ENCODE measurements at places on chromosomes 6 and 20.

DNA sequence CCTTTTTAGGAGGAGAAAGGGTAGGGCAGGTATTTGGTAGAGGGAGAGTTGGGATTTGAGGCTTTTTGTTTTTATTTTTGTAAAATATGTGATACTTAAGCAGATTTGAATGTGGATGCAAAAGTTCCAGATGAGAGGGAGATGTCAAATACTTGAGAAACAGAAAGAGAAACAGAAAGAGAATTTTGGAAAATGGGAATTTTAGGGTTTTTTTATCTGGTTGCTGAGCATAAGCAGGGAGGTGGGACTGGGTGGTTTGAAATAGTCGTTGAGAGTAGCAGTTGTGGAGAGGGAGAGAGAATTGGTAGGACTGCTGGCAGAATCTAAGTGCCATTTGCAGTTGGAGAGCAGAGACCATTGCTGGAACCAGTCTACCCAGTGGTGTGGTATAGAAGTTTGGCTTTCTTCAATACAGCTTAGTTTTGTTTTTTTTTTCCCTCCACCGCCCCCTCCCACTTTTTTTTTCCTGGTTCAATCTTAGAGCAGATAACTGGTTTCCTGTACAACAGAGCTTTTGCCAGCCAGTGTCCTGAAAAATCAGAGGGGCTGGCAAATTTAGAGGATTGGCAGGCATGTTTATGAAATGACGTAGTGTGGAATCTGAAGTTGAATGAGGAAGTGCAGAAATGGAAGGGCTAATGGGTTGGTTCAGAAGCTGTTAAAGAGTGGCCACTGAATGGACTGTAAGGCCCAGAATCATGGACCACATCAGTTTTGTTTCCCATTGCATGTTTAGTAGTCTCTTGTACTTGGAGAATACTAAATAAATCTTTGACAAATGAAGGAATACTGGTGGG lies 68.7 kb downstream of the ATRN start:
- no peak for DNase-seq

DNA sequence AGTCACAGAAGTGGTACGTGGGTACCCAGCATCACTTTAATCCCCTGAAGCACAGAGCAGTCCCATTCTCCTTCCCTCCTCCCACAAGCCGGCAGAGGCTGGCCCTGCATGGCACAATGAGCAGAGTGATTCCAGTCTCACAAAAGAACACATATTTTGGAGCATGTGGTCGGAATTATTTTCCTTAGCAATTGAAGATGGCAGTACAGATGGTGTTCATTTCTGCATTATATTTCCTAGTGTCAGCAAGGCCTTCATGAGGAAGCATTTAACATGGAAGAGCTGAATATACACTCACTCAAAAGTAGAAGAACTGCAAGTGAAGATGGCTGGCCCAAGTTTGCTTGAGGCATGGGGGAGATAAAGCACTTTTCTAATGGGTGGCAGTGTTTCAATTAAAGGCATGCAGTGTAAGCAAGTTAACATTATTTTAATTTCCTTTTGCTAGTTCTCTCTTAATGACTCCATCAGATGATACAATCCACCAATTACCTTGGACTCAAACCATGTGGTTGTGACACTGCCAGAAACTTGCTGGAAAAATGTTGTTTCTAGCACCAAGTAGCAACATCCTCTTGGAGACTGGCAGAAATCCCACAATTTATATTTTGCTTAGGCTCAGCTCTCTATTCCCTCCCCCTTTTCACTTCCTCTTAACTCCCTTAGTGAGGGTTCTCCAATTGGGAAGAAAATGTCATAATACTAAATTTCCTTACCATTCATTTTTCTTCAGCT lies 74.4 kb downstream of the ARHGAP18 start:
- DNase-seq, result no peak

- no peak for DNase-seq
These were observed 52.3 kb upstream of the HFE start for GRCh38 chr6:26034905-26035304.

- DNase-seq, result no peak
These were observed 147.2 kb downstream of the VEGFA start for GRCh38 chr6:43916924-43917877.

DNA sequence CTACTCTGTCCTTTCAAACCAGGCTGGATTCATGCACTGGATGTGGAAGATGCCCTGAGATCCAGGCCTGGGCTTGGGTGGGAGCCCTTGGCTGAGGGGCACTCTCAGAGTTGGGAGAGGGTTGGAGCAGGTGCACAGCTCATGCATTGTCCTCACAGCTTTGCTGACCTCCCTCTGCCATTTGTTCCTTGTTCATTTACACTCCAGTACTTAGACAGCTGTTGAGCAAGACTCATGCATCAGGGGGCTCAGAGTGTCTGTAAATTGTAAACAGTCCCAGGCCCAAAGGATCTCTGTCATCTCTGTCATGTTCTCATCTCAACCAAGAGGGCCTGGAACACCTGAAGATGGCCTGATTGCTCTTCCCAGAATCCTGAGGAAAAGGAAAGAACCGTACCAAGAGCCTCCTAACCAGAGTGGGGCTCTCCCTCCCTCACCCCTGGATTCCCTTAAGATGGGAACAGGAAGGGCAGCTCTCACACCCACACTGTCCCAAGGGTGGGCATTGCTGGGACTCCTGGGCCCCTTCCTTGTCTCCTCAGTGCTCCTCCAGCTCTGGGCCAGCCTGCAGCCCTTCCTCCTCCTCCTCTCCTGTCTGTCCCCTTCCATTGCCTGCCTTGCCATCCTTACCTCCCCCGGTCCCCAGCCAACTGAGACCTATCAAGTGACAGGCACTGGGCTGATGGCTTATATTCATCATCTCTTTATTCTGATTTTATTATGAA lies 132.9 kb downstream of the FOXO3 start:
- no peak for DNase-seq

DNA sequence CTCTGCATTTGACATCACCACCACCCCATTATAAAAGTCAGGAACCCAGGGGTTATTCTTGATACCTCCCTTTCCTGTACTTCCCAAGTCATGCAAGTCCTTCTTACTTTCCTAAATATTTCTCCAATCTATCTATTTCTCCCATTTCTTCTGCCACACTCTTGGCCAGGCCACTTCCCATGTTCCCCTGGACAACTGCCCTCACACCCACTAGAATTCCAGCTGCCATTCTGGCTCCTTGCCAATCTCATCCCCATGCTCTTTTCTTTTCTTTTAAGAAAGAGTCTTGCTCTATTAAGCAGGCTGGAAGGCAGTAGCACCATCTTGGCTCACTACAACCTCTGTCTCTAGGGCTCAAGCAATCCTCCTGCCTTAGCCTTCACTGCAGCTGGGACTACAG lies 15.2 kb downstream of the DEFB132 start:
- DNase-seq, result no peak

Data from midbrain (tissue), 1 donor.